ENCODE measurements at places on chromosomes 11 and 22. TPM values are rescaled to one million over a fixed set of nuclear protein-coding genes. Genes with fewer than 3 reads are reported as not detected.

PNPLA3 gene
- total RNA-seq: 9.9 TPM

ENTHD1 gene
- total RNA-seq: not detected

MS4A12 gene
- not detected for total RNA-seq

TRIM68 gene
- 13.9 TPM for total RNA-seq

MYOD1 gene
- total RNA-seq: not detected

ZNF280A gene
- 0.15 TPM for total RNA-seq

RAG2 gene
- total RNA-seq: not detected

CLDN25 gene
- not detected for total RNA-seq

LRRC74B gene
- not detected for total RNA-seq

SCGB1A1 gene
- total RNA-seq: not detected

ELMOD1 gene
- total RNA-seq: not detected

CYP2R1 gene
- total RNA-seq: 10.6 TPM

DKK3 gene
- 448 TPM for total RNA-seq

GNB1L gene
- 7.1 TPM for total RNA-seq

PRR33 gene
- total RNA-seq: not detected

TRMT2A gene
- 56.6 TPM for total RNA-seq

PRAME gene
- not detected for total RNA-seq

C11orf16 gene
- not detected for total RNA-seq

KIF18A gene
- 22.8 TPM for total RNA-seq

KDM4E gene
- total RNA-seq: not detected

P2RY2 gene
- not detected for total RNA-seq

POU2F3 gene
- total RNA-seq: 0.29 TPM

MS4A4A gene
- under 0.01 TPM for total RNA-seq

ZNF70 gene
- total RNA-seq: 3.2 TPM

MARK2 gene
- 10.2 TPM for total RNA-seq

RIMBP3C gene
- total RNA-seq: 0.15 TPM

LRRN4CL gene
- total RNA-seq: 89.6 TPM

BIK gene
- total RNA-seq: not detected

OR10S1 gene
- total RNA-seq: not detected

GPHA2 gene
- total RNA-seq: not detected

All from smooth muscle cell of trachea (primary cell).